Fibroblast of skin of scalp (primary cell): ENCODE measurements at places on chromosomes 2 and 18.

DNA sequence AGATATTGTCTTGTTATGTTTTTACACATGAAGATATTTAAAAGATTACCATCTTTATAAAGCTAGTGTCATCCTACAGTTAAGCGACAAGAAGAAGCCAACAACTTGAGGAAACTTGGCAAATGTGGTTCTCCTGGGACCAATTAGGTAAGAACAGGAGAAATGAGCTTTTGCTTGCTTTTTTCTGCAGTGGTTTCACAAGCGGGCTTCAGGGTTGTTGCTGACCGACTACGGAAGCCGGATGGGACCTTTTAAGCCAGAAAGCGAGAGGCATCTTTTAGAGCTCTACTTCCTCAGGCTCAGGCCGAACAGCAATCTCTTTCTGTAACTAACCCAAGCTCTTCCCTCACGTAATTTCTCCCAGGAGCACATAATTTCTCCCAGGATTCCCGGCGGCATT is 256.5 kb downstream of the CNTNAP5 start:
- DNase-seq: no peak

GRCh38 chr18:49842656-49843055 is 29.3 kb upstream of the ACAA2 start:
- DNase-seq: no peak

DNA sequence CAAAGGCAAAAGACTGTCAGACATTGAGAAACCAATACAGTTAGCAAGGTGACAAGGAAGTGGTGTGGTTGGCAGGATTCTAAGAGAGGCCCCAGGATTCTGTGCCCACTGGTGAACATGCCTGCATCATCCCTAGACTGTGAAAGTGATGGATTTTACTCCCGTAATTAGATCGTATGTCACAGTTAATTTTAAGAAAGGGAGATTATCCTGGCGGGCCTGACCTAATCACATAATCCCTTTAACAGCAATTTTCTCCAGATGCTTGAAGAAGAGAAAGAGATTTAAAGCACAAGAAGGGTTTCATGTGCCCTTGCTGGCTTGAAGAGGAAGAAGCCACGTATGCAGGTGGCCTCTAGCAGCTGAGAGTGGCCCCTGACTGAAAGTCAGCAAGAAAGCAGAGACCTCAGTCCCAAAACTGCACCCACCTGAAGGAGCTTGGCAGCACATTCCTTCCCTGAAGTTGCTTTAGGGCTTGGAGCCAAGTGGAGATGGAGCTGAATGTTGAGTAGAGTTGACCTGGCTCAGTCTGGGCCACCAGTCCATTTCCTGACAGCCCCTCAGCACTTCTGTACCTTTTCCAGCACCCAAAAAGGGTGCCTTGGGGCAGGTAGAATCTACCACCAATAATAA is 49.1 kb downstream of the GTF3C3 start:
- no peak for DNase-seq

- no peak for DNase-seq
Measured at GRCh38 chr2:239689410-239689809, 288.6 kb upstream of the HDAC4 start.

DNA sequence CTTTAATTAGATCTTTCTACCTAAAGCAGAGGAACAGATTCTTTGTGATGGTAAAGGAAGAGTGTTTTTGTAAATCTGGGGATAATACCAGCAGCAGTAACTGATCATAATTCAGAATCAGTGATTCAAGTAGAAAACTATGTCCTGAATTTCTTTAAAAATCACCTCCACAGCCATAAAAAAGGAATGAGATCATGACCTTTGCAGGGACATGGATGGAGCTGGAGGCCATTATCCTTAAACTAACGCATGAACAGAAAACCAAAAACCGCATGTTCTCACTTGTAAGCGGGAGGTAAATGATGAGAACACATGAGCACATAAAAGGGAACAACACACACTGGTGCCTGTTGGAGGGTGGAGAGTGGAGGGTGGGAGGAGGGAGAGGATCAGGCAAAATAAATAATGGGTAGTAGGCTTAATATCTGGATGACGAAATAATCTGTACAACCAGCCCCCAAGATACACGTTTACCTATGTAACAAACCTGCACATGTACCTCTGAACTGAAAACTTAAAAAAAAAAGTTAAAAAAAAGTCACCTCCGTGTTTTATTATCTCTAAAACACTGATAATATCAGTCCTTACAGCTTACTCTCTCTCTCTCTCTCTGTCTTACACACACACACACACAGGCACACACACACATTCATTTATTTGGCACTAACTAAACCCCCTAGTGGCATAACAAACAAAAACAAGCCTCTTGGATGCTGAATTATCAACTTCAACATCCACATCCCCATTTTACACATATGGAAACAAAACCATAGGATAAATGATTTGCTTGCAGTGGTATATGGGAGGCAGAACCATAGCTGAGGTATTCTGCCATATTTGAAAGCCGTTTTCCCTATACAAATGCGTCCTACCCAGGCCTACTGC is 1.4 kb downstream of the TM4SF20 start:
- no peak for DNase-seq

DNA sequence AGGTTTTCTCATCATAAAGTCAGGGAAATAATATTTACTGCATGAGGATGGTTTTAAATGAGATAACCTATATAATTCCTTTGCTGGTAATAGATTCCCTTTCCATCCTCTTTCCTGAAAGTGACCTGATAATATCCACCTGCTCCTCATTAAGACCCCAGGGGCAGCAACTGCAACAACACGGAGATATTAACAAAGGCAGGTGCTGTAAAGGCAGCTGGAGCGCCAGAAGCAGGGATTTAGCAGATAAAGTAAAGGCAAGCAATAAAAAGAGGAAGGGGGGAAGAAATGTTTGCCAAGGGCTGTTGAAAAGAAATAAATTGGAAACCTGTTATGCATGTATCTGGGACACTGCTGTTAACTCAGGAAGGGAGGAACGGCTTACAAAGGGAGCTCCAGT is 472.6 kb upstream of the KLHL29 start:
- DNase-seq: no peak

GRCh38 chr2:49585921-49586320 is 431.6 kb upstream of the FSHR start:
- DNase-seq: no peak

DNA sequence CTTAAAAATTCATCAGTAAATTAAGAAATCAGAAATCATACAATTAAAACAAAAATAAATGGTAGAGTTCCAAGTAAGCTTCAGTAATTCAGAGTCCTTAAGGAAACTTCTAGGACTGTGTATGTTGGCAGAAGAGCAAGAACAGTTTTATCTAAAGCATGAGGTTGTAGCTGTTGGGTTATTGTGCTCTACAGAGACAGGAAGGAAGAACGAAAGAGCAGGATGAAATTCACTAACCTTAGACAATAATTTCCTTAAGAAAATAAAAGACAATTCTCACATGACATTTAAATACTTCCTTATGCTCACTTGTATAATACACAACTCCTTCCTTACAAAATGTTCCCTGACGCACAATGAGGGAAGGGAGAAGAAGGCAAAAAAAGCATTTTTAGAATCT is 133.4 kb downstream of the STK39 start:
- no peak for DNase-seq

DNA sequence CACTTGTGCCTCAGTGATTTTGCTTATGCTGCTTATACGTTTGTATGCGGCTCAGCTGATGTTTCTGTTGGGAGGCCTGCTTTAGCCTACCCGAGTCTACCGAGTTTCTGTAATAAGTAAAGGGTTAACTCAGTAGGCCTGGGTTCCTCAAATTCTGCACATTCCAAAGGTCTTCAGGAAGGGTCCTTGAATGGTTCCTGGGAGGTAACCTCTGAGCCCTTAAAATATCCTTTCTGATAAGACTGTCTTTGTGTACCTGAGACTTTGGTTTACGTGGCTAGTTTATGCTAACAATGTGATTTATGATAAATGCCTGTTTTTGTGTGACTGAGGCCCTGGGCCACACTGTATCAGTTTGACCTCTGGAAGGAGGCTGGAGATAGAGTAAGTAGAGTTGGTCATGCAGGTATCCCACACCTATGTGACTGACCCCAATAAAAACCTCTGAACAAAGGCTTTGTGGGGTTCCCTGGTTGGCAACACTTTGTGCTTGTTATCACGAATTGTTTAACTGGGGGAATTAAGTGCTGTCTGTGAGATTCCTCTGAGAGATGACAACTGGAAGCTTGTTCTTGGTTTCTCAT is 18.9 kb upstream of the PNPT1 start:
- DNase-seq: no peak

GRCh38 chr2:113711851-113712250 is 44.6 kb downstream of the SLC35F5 start:
- no peak for DNase-seq

GRCh38 chr2:40346535-40347354 is 105.1 kb downstream of the SLC8A1 start:
- peak; percentile 87 for DNase-seq

DNA sequence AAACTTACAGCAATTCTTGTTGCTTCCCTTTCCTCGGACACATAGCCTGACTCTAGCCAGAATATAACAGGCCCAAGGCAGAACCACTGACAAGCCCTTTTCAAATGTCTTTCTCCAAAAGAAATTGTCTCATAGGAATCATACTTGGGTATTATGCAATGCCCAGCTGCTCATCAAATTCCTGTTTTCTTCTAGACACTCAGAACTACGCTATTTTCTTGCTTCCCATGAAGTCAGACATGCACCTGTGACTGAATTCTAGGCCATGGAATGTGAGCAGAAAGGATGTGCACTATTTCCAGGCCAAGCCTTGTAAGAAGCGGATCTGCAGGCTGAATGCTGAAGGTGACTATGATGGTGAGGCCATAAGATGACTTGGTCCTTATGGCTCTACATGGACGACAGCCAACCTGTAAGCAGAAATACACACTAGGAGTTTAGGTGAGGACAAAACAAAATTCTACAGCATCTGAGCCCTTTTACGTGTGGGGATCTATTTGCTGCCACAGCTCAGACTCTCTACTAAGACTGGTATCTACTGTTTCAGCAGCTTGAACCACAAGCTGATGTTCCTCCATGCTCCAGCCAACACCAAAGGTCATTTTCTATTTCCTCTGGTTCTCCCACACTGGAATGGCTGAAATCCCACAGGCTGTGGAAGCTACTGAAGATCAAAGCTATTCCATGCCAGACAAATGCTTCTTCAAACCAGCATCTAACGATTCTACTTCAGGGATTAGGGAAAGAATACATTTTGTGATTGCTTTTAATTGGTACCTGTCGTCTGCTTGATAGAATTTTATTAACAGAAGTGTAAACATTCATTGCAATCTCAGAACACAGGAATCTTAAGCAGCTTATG is 378.7 kb downstream of the RBM43 start:
- DNase-seq: no peak

DNA sequence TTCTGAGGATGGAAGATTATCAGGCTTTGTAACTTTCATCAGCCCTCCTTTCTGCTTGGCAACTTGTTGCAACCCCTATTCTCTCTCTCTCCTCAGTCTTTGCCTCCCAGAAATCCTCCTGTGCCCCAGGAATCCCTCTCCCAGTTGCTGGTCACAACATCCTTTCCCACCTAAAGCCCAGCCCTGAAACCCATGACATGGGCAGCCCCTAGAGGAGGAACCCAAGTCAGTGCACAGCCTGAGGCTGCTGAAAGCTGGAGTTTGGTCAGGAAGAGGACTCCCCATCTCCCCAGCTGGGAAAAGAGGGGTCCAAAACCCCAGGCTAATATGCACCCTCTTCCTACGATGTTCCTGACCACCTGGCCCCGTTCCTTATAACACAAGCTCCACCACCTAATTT is 29.5 kb downstream of the PKDCC start:
- DNase-seq: no peak

- no peak for DNase-seq
Measured at GRCh38 chr2:190093793-190094192, 31.3 kb upstream of the MSTN start.

DNA sequence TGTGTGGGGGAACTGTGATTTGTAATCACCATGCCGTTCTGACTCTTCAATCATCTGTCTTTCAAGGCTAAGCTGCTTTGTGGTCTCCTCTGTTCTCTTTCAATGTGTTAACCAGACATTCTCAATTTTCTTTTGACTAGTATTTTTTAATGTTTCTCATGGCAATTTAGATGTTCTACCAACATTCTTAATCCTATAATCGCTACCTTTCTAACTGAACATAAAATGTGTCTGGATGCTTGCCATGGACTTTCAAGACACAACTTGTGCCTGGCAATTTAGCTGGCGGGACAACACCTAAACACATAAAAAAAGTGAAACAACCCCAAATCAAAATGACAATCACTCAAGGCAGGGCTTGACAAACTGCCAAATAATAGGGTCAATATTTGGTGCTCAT is 135.0 kb upstream of the ACKR3 start:
- DNase-seq: no peak

DNA sequence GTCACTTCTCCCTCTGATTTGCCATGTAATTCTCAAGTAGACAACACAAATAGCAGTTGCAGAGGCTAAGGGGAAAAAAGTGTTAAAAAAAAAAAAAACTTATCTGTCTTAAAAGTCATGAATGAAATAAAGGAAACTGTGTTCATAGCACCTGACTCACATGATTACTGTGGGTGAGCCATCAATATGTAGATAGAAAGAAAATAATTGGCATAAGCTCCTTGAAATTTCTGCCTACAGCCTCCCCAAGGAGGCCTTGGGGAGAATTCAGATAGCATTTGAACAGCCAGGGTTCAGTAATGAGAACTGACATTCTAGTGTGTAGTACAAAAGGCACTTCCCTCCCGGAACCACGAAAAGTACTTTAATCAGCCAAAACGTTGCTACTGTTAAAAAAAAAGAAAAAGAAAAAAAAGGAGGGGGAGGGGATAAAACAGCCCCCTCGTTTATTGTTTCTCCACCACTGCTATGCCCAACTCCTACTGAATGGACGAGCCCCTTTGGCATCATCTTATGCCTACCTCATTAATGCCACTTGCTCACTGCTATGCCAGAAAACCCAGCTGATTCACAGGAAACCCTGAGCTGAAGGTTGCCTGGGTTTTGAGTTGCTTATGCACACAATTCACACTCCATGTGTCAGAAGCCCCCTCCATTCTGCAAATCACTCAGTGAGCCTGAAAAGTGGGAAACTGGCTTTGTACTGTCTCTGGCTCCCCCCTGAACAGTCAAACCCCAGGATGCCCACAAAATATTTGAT is 65.5 kb upstream of the KLF7 start:
- peak; percentile 60 for DNase-seq

GRCh38 chr2:48993576-48993975 is 160.7 kb downstream of the FSHR start:
- no peak for DNase-seq
